ENCODE measurements at places on chromosomes 13 and 19. TPM values are rescaled to one million over a fixed set of nuclear protein-coding genes. Genes with fewer than 3 reads are reported as not detected.

DNA sequence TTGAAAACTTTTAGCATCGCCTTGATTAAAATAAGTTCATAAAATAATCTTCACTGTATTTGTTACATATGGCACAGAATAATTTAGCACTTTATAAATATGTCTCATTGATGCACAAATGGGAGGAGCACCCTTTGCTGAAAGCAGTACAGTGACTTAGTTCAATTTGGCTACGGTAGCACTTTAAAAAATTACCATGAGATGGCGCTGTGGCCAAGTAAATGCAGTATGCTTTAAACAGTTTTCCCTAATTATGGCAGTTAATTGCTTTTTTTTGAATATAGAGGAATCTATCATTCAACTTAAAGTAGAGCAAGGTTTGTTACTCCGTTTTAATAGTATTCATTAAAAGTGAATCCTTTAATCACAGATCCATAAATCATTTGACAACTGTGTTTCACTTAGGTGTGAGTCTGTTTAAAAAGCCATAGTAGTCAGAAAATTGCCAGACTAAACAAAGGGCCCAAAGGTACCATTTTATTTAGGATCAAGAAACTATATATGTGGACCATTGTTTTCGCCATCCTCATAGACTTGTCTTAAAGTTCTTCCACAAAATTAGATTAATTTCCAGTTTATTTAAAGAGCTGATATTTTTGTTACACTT lies 34.7 kb upstream of the ESD start:
- no peak overlapping the region for H3K4me3 ChIP-seq
- no peaks in the 10 kb centered on the region for H3K27me3 ChIP-seq
- no peak overlapping the region for H3K27ac ChIP-seq
- no peaks in the 10 kb centered on the region for H3K36me3 ChIP-seq
- H3K4me1 ChIP-seq, result no peaks in the 10 kb centered on the region

The RAB3A gene
- polyA plus RNA-seq, result 20.3 TPM

DNA sequence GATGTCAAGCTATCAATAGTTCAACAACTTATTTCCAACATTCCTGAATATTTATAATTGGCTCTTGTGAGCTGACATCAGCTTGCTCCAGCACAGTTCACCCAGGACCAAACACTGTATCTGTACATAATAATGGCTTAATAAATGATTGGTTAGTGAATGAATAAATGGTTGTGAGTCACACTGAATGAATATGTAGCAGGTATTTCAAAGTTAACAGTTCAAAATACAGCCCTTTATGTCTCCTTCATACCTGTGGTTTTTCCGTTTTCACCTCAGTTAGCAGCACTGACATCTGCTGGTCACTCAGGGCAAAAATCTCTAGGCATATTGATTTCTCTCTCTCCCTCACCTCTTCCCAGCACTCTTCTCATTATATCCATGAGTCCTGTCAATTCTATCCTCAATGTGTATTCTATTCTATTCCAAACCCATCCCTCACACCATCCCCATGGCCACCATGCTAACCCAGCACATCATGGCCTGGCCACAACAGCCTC lies 76.3 kb downstream of the PEG3 start:
- no peak overlapping the region for H3K4me3 ChIP-seq
- H3K4me1 ChIP-seq, result no peaks in the 10 kb centered on the region
- H3K36me3 ChIP-seq, result no peaks in the 10 kb centered on the region
- no peak for DNase-seq
- no peaks in the 10 kb centered on the region for H3K27me3 ChIP-seq
- H3K27ac ChIP-seq, result no peak overlapping the region

DNA sequence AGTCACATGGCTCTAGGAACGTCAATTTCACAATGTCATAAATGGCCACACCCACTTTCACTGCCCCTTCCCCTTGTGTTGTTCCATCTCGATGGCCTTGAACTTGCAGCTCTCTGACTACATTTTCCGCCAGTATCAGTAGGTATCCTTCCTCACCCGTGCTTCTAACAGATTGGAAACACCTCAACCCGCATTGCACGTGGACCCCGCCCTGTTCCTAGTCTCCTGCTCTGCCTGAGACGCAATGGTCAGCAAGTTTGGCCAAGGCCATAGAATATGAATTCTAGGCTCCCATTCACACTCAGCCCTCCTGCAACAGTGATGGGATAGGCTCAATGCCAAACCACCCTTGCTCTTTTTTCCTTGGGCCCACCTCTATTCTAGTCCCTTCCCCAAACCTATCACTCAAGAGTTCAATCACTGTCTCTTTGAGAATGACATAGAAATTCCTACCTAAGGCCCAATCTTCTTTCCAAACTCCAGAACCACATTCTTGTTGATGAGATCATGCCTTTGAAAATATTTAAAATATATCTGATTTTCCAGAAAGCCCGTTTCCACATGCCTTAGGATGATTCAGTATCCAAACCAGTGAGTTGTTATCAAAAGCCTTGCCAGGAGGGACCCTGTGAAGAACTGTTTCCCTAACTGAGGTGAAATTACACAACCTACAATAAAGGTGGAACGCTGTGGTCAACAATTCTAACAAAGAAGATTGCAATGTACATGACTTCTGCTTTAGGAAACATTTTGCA lies 334.6 kb downstream of the MYO16 start:
- no peak overlapping the region for H3K4me3 ChIP-seq
- DNase-seq, result no peak
- no peaks in the 10 kb centered on the region for H3K36me3 ChIP-seq
- H3K4me1 ChIP-seq, result no peaks in the 10 kb centered on the region
- H3K27ac ChIP-seq, result no peak overlapping the region
- H3K27me3 ChIP-seq, result no peaks in the 10 kb centered on the region

- H3K27me3 ChIP-seq, result no peaks in the 10 kb centered on the region
- no peak overlapping the region for H3K4me3 ChIP-seq
- no peaks in the 10 kb centered on the region for H3K36me3 ChIP-seq
- no peak overlapping the region for H3K27ac ChIP-seq
These were observed 592.9 kb downstream of the KCTD12 start for GRCh38 chr13:76293346-76293745.

GRCh38 chr13:84843368-84843767 lies 955.9 kb downstream of the SLITRK6 start:
- no peaks in the 10 kb centered on the region for H3K36me3 ChIP-seq
- no peaks in the 10 kb centered on the region for H3K27me3 ChIP-seq
- DNase-seq, result no peak
- H3K4me1 ChIP-seq, result no peaks in the 10 kb centered on the region

The IFI30 gene
- 31.9 TPM for polyA plus RNA-seq
